CD4-positive, alpha-beta T cell (primary cell): ENCODE measurements at places on chromosomes 12 and 14.

GRCh38 chr12:57241402-57242310 is 9.3 kb downstream of the STAC3 start:
- DNase-seq = no peak

- no peak for DNase-seq
These were observed 33.9 kb downstream of the SLC35F4 start for GRCh38 chr14:57831981-57832380.

GRCh38 chr12:76026643-76027063 is 4.9 kb downstream of the PHLDA1 start:
- DNase-seq = no peak

- DNase-seq = no peak
These were observed 161.1 kb upstream of the NOS1 start for GRCh38 chr12:117522559-117522958.

DNA sequence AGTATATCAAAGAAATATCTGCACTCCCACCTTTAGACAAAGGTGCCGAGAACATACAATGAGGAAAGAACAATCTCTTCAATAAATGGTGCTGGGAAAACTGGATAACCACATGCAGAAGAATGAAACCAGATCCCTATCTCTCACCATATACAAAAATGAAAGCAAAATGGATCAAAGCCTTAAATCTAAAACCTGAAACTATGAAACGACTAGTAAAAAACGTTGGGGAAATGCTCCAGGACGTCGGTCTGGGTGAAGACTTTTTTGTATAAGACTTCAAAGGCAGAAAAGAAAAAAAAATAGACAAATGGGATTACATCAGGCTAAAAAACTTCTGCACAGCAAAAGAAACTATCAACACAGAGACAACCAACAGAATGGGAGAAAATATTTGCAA is 83.8 kb downstream of the PPM1A start:
- no peak for DNase-seq

DNA sequence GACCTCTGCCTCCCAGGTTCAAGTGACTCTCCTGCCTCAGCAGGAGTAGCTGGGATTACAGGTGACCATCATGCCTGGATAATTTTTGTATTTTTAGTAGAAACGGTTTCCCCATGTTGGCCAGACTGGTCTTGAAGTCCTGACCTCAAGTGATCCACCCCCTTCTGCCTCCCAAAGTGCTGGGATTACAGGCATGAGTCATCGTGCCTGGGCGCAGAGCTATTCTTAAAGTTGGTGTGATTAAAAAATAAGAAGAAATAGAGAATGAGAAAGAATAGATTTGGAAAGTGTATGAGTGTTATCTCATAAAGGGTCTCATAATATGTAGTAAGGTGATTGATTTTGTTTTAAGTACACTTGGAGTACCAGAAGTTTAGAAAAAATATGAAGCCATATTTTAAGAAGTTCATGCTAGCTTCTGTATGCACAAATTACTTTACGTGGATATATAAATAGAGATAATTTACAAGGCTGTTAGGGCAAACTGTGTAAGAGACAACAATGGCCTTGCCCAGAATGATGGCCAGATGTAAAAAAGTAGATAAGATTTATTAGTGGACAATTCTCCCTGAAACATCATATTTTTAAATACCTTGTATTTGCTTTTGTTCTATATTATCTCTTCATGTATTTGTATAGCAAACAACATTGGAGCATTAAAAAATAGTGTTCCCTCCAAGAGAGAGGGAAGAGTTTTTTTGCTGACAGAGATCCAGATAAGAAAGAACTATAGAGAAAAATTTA is 1108.5 kb downstream of the SLC16A7 start:
- no peak for DNase-seq

GRCh38 chr14:85528080-85528896 is 1.7 kb upstream of the FLRT2 start:
- DNase-seq = no peak

DNA sequence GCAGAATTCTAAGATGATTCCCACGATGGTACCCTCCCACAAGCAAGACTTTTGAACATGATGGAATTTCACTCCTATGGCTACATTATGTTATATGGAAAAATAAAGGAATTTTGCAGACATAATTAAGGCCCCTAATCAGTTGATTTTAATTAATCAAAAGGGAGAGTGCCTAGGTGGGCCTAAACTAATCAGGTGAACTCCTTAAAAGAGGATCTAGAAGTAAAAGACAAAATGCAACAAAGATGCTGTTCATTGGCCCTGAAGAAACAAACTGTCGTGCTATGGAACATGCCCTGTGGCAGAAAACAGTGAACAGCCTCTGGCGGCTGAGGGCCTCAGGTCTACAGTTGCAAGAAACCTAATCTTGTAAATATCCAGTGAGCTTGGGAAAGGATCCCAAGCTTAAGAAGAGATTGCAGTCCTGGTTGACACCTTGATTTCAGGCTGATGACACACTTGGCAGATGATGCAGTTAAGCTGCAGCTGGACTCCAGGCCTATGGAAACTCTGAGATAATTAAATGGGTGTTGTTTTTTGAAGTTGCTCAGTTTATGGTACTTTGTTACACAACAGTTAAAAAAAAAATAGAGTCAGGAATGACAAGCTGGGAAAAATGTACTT is 13.8 kb downstream of the TMCC3 start:
- no peak for DNase-seq

DNA sequence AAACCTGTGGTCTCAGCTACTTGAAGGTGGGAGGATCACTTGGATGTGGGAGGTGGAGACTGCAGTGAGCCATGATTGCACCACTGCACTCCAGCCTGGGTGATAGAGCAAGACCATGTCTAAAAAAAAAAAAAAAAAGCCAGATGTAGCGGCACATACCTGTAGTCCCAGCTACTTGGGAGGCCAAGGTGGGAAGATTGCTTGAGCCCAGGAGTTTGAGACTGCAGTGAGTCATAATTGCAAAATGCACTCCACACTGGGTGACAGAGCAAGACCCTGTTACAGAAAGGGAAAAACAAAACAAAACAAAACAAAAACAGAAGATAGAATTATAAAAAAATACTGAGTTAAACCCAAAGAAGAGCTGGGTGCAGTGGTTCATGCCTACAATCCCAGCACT is 29.1 kb upstream of the APOF start:
- no peak for DNase-seq

- no peak for DNase-seq
These were observed 502 bp downstream of the ITGA5 start for GRCh38 chr12:54418441-54419087.

- DNase-seq = no peak
These were observed 16.9 kb downstream of the TAOK3 start for GRCh38 chr12:118355843-118356242.

DNA sequence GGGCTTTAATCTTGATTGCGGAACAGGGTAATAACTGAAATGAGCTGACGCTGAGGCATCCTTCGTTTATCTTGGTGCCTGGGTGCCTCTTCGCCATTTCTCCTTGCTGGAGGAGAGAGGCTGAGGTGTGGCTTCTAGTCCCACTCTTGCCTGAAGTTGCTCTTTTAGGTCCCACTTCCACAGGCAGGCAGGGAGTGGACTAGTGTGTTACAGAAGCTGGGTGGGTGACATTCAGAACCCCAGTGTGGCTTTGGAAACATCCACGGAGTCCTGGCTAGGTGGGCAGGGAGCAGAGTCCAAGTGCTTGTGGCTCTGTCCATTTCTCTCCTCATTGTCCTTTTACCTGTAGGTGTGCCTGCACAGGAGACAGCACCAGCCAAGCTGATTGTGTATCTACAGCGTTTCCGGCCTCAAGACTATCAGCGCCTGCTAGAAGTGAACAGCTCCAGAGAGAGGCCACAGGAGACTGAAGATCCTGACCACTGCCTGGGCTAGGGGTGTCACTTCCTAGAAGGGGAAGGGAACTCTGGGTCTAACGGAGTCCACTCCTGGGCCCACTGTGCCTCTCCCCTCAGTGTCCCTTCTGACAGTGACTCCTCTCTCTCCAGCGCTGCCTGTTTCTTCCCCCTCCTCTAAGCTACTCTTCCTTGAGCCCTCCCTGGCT is 2.4 kb downstream of the THTPA start:
- peak; percentile 13 for DNase-seq

GRCh38 chr12:79532907-79533288 is 157.9 kb downstream of the PAWR start:
- DNase-seq = no peak

DNA sequence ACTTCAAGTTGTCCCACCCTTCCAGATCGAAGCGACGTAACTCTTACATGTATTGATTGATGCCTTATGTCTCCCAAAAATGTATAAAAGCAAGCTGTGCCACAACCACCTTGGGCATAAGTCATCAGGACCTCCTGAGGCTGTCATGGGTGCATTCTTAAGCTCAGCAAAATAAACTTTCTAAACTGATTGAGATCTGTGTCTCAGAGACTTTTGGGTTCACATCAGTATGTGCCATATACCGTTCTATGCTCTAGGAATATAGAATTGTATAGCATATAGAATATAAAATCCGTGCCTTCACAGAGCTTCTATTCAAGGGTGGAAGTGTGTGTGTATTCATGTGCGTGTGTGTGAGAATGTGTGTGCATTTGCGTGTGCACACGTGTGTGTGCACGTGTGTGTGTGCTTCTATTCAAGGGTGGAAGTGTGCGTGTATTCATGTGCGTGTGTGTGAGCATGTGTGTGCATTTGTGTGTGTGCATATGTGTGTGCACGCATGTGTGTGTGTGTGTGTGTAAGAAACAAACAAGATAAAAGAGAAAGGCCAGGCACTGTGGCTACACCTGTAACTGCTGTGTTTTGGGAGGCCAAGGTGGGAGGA is 11.5 kb upstream of the STX2 start:
- DNase-seq = no peak

- DNase-seq = no peak
These were observed 636.6 kb downstream of the MED13L start for GRCh38 chr12:115640929-115641328.

DNA sequence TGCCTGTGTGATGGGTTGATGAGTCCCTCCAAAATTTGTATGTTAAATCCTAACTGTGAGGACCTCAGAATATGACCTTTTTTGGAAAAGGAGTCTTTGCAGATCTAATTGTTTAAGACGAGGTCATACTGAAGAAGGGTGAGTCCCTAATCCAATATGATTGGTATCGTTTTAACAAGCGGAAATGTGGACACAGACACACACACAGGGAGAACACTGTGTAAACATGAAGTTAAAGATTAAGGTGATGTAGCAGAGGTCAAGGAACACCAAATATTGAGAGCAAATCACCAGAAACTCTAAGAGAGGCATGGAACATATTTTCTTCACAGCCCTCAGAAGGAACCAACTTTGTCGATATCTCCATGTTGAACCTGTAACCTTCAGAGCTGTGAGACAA is 1106.7 kb downstream of the SLC6A15 start:
- DNase-seq = no peak

- DNase-seq = no peak
These were observed 299.1 kb downstream of the BTG1 start for GRCh38 chr12:91846466-91847055.

- DNase-seq = no peak
These were observed 774 bp upstream of the KRT75 start for GRCh38 chr12:52434760-52435530.

DNA sequence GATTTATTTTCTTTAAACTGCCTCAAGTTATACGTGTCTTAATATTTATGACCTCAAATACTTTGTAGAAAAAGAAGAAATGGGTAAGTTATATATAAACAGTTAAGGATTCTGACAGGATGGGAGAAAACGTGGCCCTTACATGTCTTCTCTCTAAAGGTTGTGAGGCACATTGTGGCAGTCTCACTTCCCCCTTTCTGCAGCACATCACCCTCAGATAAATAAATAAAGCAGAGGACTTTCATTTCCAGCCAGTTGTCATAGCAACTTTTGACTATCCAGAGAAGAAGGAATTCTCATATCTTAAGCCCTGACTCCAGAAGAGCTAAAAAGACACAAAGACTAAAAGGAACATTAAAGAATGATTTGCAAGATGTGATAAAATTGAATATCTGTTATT is 28.8 kb upstream of the CEP83 start:
- DNase-seq = no peak

- no peak for DNase-seq
These were observed 15.5 kb downstream of the MORN3 start for GRCh38 chr12:121653999-121654398.

DNA sequence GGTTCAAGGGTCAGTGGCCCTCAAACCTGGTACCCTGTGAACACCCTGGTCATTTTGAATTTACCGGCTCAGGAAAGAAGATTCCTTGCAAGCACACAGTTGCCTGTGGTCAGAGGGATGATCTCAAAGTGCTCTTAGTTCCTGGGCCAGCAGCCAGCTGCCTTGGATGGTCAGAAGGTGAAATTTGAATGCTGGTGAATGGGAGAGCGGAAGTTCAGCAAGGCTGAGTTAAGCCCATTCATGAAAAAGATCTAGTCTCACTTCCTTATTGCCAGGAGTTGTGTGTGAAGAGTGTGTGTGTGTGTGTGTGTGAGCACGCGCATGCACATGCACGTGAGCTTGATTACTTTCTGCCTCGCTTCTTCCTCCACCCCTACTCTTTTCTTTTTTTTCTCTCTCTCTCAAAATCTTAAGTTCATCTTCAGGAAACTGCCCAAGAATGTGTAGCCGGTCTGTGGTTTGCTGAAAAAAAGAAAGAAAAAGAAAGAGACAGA is 155.5 kb upstream of the CCND2 start:
- DNase-seq = no peak

DNA sequence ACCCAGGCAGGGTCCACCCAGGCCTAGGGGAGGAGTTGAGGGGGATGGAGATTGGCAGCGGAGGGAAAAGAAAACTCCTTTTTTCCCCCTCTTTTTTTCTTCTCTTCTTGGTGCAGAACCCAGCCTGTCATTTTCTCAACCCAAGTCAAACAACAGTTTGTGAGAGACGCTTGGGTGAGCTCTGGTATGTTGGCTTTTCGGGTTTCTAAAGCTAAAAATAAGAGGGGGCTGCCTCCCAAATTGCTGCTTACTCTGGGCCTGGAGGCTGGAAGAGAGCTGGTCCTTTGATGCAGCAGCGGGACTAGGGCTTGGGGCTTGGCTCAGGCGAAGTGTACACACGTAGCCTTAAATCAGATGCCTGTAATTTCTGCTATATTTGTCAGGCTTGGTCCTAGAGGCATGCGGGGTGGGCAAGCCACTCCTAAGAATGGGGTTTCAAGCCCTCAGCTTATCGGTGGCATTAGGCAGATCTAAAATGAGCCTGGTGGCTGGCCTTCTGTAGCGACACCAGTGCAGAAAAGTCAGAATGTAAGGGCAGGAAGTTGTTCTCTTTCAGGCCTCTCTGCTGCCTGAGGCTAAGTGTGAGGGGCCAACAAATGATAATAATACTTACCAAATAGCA is 816 bp upstream of the SLC8A3 start:
- no peak for DNase-seq

GRCh38 chr12:110002676-110003515 is 3.7 kb downstream of the ANKRD13A start:
- no peak for DNase-seq

GRCh38 chr12:118011377-118011776 is 5.1 kb upstream of the RFC5 start:
- no peak for DNase-seq

DNA sequence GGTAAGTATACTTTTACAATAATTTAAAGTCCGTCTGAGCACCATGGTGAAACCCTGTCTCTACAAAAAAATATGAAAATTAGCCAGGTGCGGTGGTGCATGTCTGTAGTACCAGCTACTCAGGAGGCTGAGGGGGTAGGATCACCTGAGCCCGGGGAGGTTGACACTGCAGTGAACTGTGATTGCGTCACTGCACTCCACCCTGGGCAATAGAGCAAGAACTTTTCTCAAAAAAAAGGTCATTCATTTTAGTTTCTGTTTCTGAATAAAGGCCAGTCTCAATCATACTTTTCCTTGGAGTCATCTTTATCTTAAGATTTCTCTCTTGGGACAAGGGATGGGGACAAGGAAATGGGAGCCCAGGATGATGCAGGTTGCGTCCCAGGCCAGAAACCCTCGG is 12.9 kb downstream of the ANKRD13A start:
- DNase-seq = peak; percentile 48

- DNase-seq = no peak
These were observed 193.1 kb downstream of the DICER1 start for GRCh38 chr14:94964181-94964580.
